ENCODE measurements at places on chromosomes 16 and 17. TPM values are rescaled to one million over a fixed set of nuclear protein-coding genes. Genes with fewer than 3 reads are reported as not detected.

DNA sequence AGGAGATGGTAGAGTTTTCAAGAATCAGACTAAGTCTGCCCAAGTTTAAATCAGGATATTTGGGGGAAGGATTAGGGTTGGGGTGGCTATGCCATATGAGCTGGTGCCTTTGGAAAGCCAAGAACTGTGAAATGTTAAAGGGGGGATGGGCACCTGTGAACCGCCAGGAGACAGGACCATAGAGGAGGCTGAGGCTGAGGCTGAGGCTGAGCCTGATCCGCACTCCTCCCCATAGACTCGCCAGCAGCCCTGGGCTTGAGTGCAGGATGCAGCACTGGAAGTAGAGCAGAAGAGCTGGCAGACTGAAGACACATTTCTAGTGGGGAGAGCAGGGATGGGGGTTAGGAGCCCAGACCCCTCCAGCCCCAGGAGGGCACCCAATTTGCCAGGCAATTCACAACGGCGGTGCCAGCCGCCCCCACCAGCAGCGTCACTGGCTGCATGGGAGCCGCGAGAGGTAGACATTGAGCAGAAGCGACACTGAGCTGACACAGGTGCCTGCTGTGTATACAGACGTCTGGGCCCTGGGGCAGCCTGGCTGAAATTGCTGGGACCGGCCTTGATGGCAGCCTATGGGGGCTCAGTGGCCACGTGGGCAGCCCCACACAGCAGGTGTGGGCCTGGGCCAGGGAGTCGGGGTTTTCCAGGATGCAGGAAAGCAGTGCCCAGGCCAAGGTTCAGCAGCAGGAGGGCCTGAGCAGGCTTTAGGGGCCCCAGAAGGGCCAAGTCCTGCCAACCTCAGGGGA is 9.2 kb downstream of the PIMREG start:
- no peak for DNase-seq

DNA sequence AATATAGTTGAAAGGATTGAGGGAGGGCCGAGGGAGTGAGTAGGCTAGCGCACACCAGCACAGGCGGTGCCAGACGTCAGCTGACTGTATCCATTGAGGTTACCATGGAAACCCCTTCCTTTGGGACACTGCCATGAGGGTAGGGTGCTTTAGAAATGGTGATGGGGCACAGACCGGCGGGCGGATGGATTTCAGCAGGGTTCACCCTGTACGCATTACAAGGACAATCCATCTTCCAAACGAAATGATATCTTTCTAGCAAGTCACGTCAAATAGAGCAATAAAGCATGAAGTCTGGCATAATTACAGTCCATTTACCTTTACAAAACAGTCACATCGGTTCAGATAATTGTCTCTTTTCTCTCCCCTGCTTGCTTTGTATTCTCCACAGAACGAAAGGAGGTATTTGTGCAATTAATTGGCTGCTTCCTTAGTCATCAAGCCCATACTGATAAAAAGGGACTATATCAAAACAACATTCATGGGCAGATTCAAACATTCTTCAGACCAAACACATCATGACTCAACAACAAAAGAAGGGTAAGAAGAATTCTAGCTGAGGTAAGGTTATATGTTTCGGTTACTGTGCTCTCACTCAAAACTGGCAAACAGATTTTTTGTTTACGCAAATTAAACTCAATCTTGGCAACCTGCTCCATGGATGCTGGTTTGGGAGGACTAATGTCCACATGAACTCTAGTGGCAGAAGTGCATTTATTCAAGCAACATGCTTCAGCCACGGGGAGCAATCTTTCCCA is 140.6 kb downstream of the CDK5R1 start:
- peak; percentile 40 for DNase-seq

DNA sequence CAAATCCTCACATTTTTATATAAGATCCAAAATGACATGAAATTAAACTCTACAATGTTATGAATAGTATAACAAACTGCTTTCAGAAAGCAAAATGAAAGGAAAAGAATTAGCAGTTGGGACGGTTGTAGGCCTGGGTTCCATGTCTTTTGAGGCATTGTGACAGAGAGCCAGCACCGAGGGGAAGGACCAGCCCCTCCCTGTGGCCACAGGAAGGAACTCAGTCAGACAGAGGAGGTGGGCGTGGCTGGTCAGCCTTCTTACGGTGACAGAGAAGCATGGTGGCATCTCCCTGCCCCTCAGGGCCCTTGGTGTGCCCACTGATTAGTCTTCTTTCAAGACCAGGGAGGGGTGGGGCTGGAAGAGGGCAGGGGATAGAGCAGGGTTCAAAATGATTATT is 5.7 kb downstream of the ZNF319 start:
- DNase-seq = peak; percentile 77

GRCh38 chr16:11383481-11384183 is 38.4 kb downstream of the RMI2 start:
- DNase-seq = no peak

GRCh38 chr17:42475121-42475520 is 16.4 kb downstream of the ATP6V0A1 start:
- no peak for DNase-seq

DNA sequence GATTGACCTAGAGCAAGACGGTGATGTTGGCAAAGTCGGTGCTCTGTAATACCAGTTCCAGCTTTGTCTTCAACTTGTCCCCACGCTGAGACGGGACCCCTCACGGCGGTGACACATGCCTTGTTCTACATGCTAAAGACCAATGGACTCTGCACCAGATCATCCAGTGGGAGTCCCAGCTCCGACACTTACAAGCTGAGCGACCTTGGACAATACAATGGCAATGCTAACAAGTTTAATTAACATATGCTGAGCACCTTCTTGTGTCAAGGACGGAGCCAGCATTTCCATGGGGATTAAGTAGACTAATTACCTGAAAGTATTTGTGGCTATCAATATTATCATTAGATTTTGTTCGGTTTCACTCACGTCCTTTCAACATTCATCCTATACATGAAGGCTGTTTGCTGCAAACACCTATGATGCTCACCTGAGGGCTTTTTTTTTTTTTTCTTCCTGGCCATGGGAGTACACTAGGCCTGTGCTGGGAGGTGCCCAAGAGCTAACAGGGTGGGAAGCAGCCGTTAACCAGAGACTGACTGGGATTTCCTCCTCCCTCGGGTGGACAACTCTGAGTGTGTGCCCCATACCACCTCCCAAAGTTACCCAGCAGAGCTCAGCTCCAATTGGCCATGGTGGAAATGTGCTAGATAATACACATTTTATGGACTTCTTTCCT is 308.6 kb upstream of the ZFHX3 start:
- DNase-seq = no peak

DNA sequence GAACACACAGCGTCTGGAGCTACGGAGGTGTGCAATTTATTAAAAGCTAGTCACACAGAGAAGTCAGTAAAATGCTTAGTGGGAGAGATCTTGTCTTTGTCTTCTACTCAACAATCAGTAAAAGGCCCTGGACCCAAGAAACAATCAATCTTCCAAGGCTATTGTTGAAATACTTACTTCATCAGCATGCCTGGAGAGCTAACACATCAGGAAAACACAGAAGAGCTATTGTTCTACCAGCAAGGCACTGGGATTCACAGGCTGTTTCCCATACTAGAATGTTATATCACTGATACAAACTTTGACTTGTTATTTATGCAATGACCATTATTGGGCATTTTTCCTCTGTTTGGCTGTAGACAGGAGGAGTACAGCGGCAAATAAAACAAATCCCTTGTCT is 247.8 kb upstream of the ERCC4 start:
- no peak for DNase-seq

GRCh38 chr17:79530361-79531105 is 80.3 kb downstream of the RBFOX3 start:
- DNase-seq = no peak

- DNase-seq = no peak
Observed at GRCh38 chr17:68606451-68607307, 5.5 kb upstream of the FAM20A start.

DNA sequence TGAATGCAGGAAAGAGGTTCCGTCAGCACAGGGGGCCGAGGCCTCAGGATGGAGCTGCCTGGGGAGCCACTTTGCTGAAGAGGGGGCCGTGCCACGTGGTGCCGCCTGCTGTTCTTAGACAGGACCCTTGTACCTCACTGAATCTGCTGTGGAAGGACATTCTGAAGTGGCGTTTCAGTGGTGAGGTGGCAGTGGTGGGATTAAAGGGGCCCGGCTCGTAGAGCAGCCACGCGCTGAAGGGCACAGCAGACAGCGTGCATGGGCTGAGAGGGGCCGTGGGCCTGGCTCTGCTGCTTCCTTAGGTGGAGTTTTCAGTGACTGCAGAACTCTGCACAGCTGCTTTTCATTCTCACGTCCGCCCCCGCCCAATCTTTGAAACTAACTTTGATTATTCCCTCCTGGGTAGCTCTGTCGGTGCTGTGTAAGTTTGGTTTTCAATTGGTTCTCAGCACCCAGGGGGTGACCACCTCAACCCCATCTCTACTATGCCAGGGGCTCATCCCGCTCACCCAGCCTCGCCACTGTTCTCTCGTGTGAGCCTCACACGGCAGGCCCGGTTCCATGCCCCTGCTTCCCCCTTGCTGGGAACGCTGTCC is 70.3 kb downstream of the SEC14L1 start:
- DNase-seq = no peak

DNA sequence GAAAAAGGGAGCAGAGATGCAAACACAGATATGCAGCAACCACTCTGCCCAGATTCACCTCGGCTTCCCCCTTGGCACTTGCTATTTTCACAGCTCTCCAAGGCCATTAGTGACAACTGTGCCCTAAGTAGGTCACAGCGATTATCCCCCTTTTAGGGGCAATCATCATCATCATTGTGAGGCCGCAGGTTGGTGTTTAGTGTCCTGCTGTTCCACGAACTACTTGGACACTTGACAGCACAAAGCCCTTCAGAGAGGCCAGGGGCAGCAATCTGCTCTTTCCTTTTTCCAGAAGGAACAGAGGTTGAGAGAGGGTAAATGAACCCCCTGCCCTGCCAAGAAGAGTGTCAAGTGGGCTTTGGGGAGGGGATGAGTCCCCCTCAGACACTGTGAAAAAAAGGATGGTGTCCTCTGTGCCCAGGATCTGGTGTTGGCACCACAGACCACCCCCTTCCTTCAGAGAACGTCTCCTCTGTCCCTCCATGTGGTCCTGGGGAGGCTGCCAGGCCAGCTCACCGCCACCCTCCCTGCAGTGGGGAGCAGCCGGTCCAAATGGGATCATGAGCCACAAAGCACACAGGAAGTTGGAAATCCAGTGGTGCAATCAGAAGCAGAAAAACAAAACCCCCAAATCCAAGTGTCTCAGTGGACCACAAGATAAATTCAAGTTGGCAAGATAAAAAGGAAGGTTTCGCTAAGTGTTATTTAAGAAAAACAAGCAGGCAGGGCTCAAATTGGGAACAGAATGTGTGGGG is 78.4 kb upstream of the MED9 start:
- peak; percentile 76 for DNase-seq

DNA sequence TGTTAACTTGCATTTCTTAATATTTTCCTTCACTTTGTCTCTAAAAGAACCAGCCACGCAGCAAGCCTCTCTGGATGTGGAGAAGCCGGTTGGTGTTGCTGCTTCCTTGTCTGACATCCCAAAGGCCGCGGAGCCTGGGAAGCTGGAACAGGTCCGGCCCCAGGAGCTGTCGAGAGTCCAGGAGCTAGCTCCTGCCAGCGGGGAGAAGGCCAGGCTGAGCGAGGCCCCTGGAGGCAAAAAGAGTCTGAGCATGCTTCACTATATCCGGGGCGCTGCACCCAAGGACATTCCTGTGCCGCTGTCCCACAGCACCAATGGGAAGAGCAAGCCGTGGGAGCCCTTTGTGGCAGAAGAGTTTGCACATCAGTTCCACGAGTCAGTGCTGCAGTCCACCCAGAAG is 22.8 kb downstream of the GINS2 start:
- DNase-seq = no peak

DNA sequence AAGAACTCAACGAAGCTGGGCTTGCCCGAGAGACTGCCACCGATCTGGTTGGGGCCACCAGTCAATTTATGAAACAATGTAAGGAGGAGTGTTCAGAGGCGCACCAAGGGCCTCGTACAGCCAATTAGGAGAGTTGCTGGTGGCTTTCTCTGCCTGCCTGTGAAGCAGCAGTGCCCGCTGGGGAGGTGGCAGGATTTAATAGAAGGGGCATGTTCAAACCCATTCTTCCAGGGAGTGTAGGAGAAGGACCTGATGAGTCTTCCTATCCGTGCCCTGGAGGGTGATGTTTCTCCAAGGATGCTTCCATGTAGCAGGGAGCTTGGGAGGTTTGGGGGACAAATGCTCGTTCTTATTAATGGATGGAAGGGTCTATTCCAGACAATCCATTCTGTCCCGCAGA is 178.4 kb downstream of the CCDC182 start:
- DNase-seq = no peak

- DNase-seq = no peak
Observed at GRCh38 chr17:55776271-55776670, 25.4 kb downstream of the PCTP start.

GRCh38 chr17:75342996-75343395 is 53.8 kb upstream of the SLC25A19 start:
- no peak for DNase-seq

- DNase-seq = peak; percentile 74
Observed at GRCh38 chr17:3012926-3013581, 50.4 kb downstream of the OR1D5 start.

GRCh38 chr16:23920446-23920845 is 84.7 kb downstream of the PRKCB start:
- no peak for DNase-seq

DNA sequence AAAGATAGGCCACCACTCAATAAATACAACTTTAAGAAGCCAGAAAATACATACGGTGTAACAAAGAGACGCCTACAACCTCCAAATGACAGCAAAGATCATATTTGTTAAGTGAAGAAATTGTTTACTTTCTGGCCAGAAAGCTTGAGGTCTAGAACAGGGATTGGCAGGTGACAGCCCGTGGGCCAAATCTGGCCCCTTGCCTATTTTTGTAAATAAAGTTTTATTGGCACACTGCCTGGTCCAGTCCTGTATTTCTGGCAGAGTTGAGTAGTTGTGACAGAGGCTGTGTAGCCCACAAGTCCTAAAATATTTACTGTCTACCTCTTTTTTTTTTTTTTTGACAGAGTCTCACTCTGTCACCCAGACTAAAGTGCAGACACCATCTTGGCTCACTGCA is 3.4 kb upstream of the CLEC19A start:
- DNase-seq = no peak

Gene GJC1
- 19.1 TPM for total RNA-seq

Gene GDPD1
- 3.7 TPM for total RNA-seq

Gene USP32
- 30.1 TPM for total RNA-seq

Gene KIF2B
- not detected for total RNA-seq

Gene IGFALS
- not detected for total RNA-seq

Gene FN3K
- 0.11 TPM for total RNA-seq

Gene ATF7IP2
- 1.3 TPM for total RNA-seq

Gene TELO2
- total RNA-seq = 24.7 TPM

Gene SIAH1
- total RNA-seq = 24.4 TPM

Gene ABCA8
- 8.0 TPM for total RNA-seq

Gene GUCY2D
- 0.22 TPM for total RNA-seq

Data from GM23248 (cell line).